ENCODE measurements at places on chromosomes 16 and 17.

GRCh38 chr16:81553080-81553813 is 108.6 kb downstream of the CMIP start:
- no peak for DNase-seq

DNA sequence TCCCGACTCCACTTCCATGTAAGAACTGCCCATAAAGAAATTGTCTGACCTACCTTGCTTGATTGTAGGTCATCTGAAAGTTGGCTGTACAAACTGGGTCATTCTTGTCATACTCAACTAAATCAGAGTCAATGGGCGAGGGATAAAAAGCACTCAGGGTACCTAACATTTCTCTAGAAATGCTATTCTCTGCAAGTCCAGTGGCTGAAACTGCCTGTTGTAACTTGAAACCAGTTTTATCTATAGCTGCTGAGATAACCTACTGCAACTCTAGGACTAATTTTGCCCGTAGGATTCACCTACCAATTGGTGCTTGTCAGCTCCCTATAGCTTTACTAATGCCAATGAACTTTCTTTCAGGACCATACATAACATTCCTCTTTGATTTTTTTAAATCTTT is 100.1 kb upstream of the GRIN2A start:
- no peak for DNase-seq

- peak; percentile 39 for DNase-seq
Observed at GRCh38 chr17:37191219-37191618, 184.6 kb upstream of the C17orf78 start.

- no peak for DNase-seq
Observed at GRCh38 chr17:77200711-77201110, 59.9 kb downstream of the SEC14L1 start.

DNA sequence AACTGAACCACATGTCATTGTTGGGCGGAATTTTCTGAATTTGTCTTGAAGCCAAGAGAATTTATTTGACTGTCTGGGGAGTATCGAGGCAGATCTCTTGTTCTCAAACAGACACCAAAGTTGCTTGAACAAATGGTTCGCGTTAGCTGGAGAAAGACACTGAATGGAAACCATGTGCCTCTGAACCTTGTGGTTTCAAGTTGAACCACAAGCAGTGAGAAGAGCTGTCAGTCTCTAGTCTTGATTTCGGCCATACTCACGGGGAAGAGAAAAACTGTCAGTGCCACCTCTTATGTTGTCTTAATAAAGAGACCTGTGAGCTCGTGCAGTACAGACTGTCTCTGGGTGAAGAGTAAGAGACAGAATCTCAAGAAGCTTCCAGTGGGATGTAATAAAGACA is 886.5 kb upstream of the SOX9 start:
- DNase-seq: no peak

- peak; percentile 96 for DNase-seq
Observed at GRCh38 chr17:37483311-37484039, 6.2 kb upstream of the DUSP14 start.

GRCh38 chr16:85480727-85481101 is 132.4 kb upstream of the GSE1 start:
- no peak for DNase-seq

- DNase-seq: no peak
Observed at GRCh38 chr17:50318501-50319285, 27.2 kb upstream of the XYLT2 start.

DNA sequence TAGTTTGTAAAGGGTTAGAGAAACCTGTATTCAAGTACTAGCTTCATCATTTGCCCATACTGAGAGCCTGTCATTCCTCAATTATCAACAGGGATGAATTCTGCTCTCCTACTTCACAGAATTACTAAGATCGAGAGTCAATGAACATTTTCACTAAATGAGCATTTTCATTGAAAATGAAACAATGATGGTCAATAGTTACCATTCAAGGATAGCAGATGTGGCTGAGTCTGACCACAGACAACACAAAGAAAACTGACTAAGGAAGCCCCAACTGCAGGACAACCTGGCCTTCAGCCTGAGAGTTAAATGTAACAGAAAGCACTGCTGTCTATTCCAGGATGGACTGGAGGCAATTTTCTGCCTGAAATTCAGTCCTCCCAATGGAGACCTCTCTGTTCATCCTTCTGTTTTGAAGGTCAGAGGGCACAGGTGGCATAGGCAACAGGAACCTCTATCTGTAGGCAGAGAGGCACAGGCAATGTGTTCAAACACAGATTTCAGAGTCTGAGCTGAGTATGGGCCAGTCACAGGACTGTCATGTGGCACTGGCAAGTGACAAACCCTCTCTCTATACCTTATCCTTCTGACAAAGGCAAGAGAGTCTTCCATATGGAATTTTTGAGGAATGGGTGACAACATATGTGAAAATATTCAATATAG is 19.5 kb downstream of the TRAF4 start:
- DNase-seq: no peak

GRCh38 chr17:71438631-71439146 is 682.1 kb upstream of the SOX9 start:
- DNase-seq: peak; percentile 96

- no peak for DNase-seq
Observed at GRCh38 chr16:15757630-15758251, 99.1 kb downstream of the MYH11 start.

DNA sequence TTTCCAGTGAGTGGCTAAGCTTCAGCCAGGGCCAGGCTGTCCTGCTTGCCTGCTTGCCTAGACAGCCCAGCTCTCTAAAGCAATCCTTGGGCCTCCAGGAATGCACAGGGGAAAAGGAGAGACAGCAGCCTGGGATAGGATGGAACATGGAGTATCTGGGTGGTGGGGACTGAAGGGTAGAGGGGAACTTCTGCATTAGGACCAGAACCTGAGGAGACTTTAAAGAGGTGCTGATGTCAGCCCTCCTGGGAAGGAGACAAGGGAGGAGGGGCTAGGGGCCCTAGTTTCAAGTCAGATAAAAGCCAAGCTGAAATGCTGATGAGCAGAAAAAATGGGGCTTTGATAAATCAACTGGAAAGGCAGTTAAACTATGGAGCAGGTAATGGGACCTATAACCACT is 1.8 kb downstream of the HOXB7 start:
- DNase-seq: no peak

DNA sequence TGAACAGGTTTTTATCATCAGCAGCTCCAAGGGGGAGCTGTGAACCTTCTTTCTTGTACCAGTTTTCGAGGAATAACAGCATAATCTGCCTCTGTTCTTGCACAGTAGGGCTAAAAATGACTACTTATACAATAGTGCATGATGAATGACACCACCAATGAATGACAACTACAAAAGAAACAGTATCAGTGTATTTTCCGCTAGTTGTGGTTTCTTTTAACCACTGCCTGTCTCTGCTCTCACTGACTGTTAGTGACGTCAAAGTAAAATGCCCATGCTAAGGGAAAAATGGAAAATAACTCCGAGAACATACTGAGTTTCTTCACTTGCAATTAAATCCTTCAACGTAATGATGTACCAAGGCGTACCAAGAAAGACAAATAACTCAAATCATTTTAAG is 294.9 kb downstream of the MAP2K6 start:
- no peak for DNase-seq

DNA sequence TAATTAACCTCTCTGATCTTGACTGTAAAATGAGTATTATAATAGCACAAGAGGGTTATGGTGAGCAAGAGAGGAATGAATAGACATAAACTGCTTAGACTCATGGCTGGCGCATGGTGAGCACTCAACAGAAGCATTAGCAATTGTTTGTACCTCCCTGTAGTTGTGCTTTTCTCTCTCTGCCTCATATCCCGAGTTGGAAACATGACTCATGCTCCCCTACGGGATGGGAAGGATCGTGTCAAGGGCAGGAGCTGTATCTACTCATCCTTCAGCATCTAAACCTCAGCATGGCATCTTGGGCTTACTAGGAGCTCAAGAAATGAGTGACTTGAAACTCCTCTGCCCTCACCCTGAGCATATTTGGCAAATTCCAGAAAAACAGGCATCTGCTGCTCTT is 299.6 kb downstream of the MAP2K4 start:
- no peak for DNase-seq

DNA sequence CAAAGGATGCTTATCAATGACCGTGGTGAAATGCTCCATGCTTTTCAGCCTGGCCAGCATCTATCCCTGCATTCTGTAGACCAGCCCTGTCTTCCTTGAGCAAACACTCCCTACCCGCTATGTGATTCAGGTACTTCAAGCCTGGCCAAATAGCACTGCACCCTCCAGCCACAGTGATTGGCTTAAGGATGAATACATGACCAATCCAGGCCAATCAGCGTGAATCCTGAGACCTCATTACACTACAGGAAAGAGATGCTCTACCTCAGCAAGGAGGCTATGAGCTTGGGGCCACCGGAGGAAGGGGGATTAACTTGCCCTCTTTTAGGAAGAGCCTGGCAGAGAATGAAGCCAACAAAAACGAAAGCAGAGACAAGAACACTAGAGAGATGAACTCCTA is 162.5 kb downstream of the ZNF423 start:
- no peak for DNase-seq

- DNase-seq: no peak
Observed at GRCh38 chr17:74296548-74296936, 22.5 kb downstream of the DNAI2 start.
